ENCODE measurements at places on chromosomes 6 and 20.

GRCh38 chr6:52423971-52424381, 3.8 kb downstream of the EFHC1 start:
- DNase-seq: no peak

DNA sequence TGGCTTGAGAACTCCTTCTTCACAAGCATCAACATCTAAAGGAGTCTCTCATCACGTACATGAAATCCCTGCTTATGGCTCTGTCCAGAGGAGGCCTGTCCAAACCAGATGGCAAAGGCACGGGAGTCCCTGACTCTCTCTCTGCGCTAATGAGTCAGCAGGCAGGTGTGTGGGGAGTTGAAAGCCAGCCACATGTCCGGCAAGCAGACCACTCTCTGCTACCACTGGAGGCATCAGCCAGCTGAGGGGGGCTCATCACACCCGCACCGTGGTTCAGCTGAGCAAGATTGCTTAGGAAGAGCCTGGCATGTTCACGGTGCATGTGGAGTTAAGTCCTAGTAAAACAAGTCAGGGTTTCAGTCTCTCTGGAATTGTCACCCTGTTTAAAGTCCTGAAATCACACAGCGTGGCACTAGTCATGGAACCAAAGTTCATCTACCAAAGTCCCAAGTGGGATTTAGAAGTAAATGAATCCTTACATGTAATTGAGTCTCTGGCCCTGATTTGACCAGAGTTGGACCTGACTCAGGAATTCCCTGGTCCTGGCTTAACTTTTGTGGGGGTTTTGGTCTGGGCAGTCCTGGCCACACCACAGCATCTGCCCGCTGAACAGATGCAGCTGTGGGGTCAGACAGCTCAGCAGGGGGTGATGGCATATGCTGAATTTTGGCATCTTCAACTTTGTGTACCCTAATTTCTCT, 155.2 kb upstream of the RIN2 start:
- DNase-seq: no peak

DNA sequence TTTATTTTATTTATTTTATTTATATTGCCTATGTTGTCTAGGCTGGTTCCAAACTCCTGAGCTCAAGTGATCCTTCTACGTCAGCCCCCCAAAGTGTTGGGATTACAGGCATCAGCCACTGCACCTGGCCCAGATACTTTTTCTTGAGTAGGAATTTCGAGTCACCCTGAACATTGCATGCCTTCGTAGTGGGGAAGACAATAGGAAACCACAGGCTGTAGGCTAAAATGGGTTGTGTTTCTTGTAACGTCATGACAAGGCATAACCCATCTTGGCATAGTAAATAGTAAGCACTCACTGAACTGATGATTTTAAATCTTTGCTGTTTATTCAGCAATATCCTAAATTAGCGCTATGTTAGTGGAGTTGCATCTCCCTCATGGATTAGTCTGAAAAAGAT, 34.9 kb downstream of the PTPN1 start:
- DNase-seq: no peak

DNA sequence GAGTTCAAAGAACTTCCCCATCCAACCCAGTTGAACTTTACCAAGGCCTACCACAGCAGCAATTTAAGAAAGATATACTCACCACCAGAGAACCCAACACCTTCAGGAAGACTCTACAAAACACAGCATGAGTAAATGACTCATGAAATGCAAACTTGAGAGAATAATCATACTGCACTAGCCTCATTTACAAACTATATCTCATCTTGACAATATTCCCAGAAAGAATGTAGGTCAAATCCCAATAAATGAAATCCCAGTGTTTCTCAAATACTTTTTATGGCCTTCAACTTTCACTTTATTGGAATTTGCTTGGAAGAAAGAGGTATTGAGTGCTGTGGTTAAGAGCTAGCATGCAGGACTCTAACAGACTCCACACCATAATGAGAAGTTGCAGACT, 60.0 kb downstream of the FYN start:
- DNase-seq: no peak

DNA sequence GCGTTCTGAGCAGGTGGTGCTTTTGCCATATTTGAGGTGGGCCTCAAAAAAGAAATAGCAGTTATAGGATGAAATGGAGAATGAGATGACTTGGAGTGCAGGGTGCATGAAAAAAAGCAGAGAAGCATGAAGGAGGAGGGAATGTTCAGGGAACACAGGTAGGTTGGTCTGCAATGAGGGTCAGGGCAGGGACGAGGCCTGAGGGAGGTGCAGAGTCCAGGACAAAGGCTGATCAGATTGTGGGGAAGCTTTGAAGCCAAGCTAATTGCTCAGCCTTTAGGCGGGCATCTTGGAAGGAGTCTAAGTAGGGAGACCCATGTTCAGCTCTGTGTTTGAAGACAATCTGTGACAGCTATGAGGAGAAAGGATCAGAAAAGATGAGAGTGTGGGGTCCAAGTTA, 12.0 kb downstream of the TRAM2 start:
- DNase-seq: no peak

- DNase-seq: no peak
Measured at GRCh38 chr6:87558446-87558845, 31.3 kb downstream of the RARS2 start.

DNA sequence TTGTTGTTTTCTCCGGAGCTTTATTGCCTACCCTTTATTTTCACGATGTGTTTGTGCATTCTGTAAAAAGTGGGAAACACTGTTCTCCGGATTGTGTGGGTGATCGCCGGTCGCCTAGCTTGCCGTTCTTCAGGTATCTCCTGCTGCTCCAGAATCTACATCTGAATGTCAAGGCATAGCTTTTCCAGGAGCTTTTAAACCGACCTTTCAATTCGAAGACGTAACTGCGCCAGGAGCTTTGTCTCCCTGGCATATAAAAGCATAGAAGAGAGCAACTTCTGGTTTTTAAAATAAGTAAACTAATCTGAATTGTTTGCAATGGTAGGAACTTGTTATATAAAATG, 96.0 kb downstream of the HFE start:
- DNase-seq: no peak

DNA sequence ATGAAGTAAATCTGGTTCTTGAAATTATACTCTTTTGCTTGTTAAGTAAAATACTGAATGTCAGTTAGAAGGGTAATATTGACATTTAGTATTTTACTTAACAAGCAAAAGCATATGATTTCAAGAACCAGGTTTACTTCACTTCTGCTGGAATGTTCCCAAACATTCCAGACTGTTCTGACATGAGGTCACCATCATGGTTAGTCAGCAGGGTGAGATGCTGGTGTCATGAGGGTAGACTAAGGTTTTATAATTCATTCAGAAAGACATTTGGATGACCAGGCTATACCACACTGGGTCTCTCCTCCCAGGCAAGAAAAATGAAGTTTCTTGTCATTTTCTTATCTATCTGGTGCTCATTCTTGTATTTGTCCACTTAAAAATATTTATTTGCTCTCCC, 414.4 kb upstream of the MMS22L start:
- DNase-seq: no peak

DNA sequence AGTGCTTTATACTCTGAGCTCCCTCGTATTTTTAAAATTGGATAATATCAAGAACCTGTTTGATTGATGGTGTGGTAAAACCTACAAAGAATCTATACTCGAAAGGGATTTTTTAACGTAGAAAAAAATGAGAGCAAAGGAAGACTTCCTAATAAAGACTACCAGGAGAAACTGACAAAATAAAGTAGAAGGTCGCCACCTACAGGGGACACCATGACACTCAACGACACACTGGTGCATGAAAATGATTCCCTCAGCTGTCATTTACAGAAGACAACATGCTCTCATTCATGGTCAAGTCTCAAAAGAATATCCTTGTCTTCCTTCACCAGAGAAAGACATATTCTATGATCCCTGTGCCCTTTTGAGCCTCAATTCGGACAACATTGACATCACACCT, 10.1 kb upstream of the NHSL1 start:
- DNase-seq: peak; percentile 39

- no peak for DNase-seq
Measured at GRCh38 chr6:44960898-44961297, 367.2 kb upstream of the RUNX2 start.

GRCh38 chr20:19922716-19923115, 94.4 kb upstream of the NAA20 start:
- no peak for DNase-seq
